Naive thymus-derived CD8-positive, alpha-beta T cell (primary cell): ENCODE measurements at places on chromosomes 2 and 18.

GRCh38 chr2:53265544-53266299, 501.9 kb upstream of the CHAC2 start:
- no peak for DNase-seq

- no peak for DNase-seq
Observed at GRCh38 chr2:68512326-68512725, 44.9 kb downstream of the APLF start.

GRCh38 chr2:240326246-240326645, 109.2 kb upstream of the GPC1 start:
- DNase-seq = no peak

GRCh38 chr2:151363709-151364108, 6.3 kb downstream of the TNFAIP6 start:
- no peak for DNase-seq

GRCh38 chr2:26769089-26769761, 5.1 kb downstream of the SLC35F6 start:
- DNase-seq = no peak

- DNase-seq = no peak
Observed at GRCh38 chr18:78953566-78953965, 26.1 kb upstream of the SALL3 start.
